ENCODE measurements at places on chromosomes 5 and 9.

GRCh38 chr5:55700745-55701144, 11.4 kb downstream of the SLC38A9 start:
- DNase-seq = no peak

- no peak for DNase-seq
Observed at GRCh38 chr5:67651180-67651579, 454.6 kb upstream of the CD180 start.

GRCh38 chr5:31362529-31362900, 169.0 kb downstream of the CDH6 start:
- DNase-seq = no peak

DNA sequence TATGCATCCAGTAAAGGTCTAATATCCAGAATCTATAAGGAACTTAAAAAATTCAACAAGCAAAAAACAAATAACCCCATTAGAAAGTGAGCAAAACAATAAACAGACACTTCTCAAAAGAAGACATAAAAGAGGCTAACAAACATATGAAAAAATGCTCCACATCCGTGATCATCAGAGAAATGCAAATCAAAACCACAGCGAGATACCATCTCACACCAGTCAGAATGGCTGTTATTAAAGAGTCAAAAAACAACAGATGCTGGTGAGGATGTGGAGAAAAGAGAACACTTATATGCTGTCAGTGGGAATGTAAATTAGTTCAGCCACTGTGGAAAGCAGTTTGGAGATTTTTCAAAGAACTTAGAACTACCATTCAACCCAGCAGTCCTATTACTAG, 86.1 kb downstream of the WWC1 start:
- DNase-seq = peak; percentile 72

- DNase-seq = peak; percentile 93
Observed at GRCh38 chr5:140302786-140303639, at the start of gene PFDN1. Gene PFDN1, minus strand, starts transcription at chr5:140303101. Its CDS starts 28 bp downstream, at chr5:140303073.

DNA sequence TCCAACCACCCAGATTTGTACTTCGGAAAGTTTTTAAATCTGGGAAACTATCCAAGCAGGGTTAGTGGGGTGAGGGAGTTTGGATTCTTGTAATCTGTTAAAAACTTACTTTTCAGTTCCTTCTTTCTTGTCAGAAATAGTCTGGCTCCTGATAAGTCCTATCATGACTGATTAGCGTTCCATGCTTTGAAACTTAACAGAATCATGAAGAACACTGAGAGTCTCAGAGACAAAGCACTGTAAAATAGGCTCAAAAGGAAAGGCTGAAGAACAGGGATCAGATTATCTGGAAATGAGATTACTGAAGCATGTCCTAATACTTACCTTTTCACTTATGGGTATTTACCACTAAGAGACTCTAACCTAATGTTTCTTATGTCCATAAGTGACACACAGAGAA, 242.5 kb downstream of the ARRDC3 start:
- DNase-seq = no peak

GRCh38 chr9:127333221-127334064, 63.5 kb upstream of the SLC2A8 start:
- DNase-seq = no peak

DNA sequence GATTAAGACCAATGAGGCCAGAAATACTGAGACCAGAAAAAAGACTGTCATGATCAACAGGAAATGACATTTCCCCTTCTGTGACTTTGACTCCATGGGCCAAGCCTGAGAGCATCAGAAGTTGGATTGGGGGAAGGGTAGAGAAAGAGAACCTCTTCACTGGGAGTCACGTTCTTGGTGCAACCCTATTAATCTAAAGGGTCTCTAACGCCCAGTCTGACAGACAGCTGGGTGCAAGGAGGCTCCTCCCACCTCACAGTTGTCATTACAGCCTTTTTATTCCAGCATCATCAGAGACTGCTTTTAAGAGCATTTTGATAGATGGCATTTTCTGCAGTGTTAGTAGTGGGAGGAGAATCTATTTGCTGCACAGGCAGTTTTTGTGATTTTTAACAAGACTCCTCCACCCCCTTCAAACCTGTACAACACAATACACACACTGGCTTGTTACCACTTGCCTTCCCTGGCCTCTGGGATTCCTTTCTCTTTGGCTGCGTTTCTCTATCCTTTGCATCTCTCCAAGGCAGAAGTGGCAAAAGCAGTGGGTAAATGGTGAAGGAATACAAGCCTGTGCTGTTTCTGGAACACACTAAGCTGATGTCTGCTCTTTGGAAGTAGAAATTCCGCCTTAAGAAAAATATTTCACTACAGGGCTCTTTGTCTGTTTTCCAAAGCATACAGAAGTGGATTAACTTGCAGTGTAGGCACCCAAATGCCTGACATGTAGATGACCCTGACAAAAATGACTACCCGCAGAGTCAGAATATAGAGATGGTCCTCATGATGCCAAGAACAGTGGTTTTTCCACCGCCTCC, 310.4 kb upstream of the ZNF608 start:
- no peak for DNase-seq

- DNase-seq = no peak
Observed at GRCh38 chr5:88831816-88832215, 51.2 kb downstream of the MEF2C start.

DNA sequence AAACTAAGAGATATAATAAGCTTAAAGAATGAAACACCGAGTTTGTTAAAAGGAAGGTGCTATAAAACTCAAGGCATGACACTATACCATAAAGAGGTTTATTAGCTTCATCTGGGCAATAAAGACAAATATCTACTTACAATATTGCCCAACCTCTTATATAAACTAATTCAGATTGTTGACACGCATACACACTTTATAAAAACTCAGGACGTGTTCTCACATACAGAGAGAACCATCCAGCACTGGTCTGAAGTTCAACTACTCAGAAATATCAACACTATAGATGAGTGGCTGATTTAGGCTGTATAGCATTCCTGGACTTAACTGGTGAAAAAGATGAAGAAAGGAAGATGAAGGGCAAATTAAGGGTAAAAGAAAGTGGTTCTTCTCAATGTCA, 81.2 kb downstream of the FRMD3 start:
- DNase-seq = no peak

DNA sequence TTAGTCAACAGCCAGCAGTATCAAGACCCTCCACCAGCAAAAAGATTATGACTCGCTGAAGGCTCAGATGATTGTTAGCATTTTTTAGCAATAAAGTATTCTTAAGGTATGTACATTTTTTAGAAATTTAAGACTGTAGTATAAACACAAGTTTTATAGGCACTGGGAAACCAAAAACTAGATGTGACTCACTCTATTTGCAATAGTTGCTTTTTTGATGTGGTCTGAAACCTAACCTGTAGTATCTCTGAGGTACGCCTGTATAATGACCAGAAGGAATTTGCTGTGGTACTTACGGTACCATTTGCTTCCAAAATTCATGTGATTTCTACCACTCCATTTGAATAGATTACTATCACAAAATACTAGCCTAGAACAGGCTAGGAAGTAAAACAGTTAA, 60.8 kb downstream of the WDR41 start:
- no peak for DNase-seq

GRCh38 chr5:176360894-176361436, 599 bp downstream of the KIAA1191 start:
- no peak for DNase-seq

GRCh38 chr5:351084-351920, 29.8 kb downstream of the AHRR start:
- no peak for DNase-seq

- DNase-seq = no peak
Observed at GRCh38 chr9:7491641-7492040, 307.9 kb downstream of the DMAC1 start.

DNA sequence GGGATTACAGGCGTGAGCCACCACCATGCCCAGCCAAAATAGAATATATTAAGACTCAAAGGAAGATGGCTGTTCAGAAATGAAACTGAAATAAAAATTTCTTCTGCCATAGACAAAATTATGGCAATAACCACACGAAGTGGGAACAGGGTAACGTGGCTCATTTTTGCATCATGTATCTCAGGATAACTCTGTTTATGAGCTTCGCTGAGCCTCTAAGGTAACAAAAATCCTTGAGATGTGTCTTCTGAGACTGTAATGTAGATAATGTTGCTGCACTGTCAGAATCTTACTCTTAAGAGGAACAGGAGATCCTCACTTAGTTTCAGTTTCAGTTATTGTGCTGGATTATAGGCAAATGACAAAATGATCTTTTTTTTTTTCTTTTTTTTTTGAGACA, 153.8 kb downstream of the GOLPH3 start:
- peak; percentile 3 for DNase-seq

DNA sequence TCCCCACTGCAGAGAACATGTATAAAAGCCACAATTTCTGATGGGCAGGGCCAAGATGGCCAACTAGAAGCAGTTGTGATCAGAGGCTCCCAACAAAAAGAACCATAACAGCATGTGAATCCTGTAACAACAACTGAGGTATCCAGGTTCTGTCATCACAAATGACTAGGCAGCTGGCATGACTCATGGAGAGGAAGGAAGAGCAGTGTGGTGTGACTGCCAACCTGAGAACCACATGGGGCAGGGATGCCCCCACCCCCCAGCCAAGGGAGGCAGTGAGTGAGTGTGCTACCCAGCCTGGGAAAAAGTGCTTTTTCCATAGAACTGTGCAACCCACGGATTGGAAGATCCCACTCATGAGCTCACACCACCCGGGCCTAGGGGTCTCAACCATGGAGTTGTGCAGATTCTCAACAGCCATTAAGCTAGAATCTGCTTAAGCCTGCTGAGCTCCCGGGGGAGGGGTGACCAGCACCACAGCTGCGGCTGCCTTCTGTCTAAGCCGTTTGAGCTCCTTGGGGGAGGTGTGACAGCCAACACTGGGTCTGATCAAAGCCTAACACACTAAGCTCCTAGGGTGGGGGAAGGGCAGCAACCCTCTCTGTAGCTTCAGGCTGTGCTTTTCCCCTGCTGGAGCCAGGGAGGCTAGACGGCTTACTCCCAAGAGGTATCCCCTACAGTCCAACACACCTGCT, 80.1 kb upstream of the DMAC1 start:
- DNase-seq = peak; percentile 7

GRCh38 chr5:124583469-124584350, 162.7 kb downstream of the ZNF608 start:
- DNase-seq = peak; percentile 21

DNA sequence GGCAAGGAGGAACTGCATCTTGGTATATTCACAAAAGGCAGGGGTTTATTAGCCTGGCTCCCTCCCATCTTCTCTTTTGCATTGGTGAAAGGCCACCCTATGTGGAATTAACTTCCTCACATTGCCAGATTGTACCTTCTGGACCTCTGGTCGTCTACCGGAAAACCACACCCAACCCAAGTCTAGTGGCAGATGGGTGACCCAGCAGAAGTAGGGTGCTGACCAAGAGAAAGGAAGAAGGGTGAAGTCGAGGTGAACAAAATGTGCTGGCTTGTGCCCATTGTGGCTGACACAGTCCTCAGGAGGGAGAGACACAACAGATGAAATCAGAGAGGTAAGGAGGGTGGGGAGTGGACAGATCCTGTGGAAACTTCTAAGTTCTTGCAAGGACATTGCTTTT, 39.8 kb upstream of the DAP start:
- no peak for DNase-seq

- peak; percentile 28 for DNase-seq
Observed at GRCh38 chr5:142110046-142110531, 1.5 kb downstream of the NDFIP1 start.

- DNase-seq = no peak
Observed at GRCh38 chr9:131969469-131969989, 110.1 kb downstream of the MED27 start.

DNA sequence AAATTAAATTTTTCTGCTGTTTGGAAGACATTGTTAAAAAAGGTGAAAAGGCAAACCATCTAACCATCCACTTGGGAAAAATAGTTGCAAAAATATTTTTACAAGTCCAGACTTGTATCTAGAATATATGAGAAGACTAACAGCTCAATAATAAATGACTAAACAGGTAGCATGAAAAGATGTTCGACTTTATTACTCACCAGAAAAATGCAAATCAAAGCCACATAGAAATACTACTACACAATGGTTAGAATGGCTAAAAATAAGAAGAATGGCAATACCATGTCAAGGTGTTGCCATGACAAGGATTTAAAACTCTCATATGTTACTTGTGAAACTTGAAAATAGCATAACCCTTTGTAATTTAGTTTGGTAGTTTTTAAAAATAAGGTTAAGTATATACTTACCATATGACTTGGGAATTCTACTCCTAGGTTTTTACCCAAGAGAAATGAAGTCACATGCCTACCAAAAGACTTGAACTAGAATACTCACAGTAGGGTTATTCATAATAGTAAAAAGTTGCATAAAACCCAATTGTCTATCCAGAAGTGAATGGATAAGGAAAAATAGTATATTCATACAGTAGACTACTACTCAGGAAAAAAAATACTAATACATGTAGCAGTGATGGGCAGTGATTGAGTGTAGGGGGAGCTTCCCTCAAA, 93.8 kb downstream of the VPS13A start:
- DNase-seq = no peak

- DNase-seq = no peak
Observed at GRCh38 chr5:167207081-167207480, 1084.4 kb upstream of the WWC1 start.

Measured in CD4-positive, alpha-beta T cell treated with Interleukin-12 subunit alpha and Interleukin-12 subunit beta, for 1 hour (primary cell).